HCT116 (cell line): ENCODE measurements at places on chromosomes 2 and 18. TPM values are rescaled to one million over a fixed set of nuclear protein-coding genes. Genes with fewer than 3 reads are reported as not detected.

DNA sequence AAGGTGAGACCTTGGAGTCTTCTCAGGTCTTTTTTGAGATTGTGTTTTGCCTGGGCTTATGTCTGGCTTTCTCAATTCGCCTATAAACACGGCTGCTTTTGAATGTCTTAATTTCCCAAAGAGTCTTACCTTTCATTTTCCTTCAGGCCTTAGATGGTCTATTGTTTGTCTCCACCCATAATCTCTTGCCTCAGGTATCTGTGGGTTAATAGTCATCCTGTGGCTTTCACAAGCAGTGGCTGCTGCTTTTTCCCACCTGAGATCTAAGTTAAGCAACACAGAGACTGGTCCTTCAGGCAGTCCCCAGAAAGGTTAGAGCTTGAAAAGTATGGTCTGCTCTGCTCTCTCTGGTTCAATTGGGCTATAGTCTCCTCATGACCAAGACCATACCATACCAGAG is 275.3 kb downstream of the INSIG2 start:
- DNase-seq: no peak

- DNase-seq: no peak
Observed at GRCh38 chr2:176960061-176960460, 252.5 kb upstream of the HNRNPA3 start.

- no peak for DNase-seq
Observed at GRCh38 chr2:59770651-59771050, 782.8 kb downstream of the BCL11A start.

- DNase-seq: no peak
Observed at GRCh38 chr18:10449396-10449795, 5.0 kb upstream of the APCDD1 start.

- no peak for DNase-seq
Observed at GRCh38 chr2:10141736-10142639, 19.4 kb downstream of the RRM2 start.

DNA sequence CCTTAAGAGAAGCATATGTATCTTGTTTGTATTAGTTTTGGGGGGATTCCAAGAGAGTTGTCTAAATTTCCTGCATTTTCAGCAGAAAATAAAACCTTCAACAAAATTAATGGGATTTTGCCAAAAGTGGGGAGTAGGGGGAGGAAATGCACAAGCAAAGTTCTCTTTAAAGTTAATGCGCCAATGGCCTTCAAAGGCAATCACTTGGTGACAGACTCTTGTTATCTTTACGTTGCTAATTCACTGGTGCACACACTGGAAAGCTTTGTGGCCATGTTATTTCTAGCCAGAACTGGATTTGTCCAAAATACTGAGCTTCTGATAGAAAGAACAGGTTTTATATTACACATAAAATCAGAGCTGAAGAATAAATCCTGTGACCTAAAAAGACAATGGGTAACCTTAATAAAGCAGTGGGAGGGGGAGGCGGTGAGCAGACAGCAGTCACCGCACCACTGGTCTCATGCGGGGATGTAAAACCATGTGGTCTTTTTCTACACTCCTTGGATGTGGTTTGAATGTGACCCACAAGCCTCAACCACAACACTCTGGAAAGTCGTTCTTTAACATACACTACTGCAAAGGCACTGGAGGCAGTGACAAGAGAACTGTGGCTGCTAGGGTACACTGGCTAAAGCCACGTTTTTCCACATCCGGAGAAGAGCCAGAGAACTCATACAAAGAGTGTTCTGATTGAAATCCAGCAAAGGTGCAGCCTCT is 176.9 kb upstream of the SMAD7 start:
- no peak for DNase-seq

- DNase-seq: no peak
Observed at GRCh38 chr2:88161446-88162244, 8.5 kb upstream of the THNSL2 start.

GRCh38 chr18:58229162-58229561 is 185.1 kb downstream of the NEDD4L start:
- no peak for DNase-seq

- DNase-seq: no peak
Observed at GRCh38 chr18:524466-524865, 24.0 kb upstream of the COLEC12 start.

DNA sequence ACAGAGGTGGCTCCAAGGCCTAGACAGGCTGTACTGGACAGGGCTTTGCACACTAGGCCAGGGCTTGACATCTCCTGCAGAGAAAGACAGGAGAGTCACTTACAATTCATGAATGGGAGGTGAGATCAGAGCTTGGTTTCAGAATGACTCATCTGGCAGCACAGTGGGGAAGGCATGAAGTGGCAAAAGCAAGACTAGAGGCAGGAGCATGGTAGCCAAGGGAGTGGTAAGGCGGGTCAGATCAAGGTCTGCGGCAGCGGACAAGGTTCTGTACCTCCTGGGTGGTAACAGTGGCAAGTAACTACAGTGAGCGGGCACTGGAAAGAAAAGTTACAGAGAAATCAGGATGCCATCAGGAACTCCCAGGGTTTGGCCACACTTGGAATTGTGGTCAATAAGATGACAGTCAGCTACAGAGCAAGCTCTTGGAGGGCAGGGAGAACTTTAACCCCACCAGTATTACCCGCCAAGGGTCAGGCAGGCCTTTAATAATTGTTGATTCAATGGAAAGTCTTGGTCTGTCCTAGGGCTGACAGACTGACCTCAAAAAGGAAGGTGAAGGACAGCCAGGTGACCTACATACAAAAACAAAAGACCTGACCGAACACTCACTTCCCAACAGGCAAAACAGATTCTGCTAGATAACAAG is 5.7 kb downstream of the MCFD2 start:
- DNase-seq: peak; percentile 94

DNA sequence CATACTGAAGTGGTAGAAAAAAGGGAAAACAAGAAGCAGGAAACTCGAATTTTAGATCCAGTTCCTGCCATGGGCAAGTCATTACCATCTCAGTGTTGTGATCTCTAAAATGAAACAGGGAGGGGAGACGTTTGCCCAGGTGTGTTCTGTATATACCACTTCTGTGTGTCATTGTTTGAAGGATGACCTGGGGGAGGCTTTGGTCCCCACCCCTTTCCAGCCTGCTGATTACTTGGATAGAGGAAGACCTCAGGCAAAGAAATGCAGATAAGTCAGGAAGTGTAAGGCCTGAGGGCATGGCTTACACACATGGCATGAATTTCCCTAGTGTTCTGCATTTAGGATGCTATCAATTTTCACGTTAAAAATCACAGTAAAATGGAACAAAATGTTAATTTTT is 205.2 kb upstream of the CXCR4 start:
- no peak for DNase-seq

Gene ST8SIA5
- total RNA-seq: 0.54 TPM

Gene CCDC142
- 15.0 TPM for total RNA-seq

Gene CFAP65
- 0.52 TPM for total RNA-seq
